ENCODE measurements at places on chromosomes 2 and 18. TPM values are rescaled to one million over a fixed set of nuclear protein-coding genes. Genes with fewer than 3 reads are reported as not detected.

DNA sequence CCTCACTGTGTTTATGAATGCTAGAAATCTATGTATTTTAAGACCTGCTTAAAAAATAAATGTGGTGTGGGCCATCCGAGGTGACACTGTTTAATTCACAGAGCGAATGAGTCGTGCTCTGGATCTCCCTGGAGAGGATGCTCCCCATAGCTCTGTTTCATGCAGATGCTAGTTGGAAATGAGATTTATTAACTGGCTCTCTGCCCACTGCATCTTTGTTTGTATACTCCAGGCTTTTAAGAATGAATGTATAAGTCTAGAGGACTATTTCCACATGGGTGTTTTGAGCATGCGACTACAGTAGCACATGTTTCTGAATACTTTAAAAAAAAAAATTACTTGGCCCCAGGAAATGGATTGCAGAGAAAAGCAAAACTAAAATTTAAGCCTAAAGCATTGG is 3.9 kb downstream of the MAPRE2 start:
- peak; percentile 88 for DNase-seq

ACTG2 gene
- total RNA-seq, result 20.5 TPM

IL36G gene
- total RNA-seq, result 0.26 TPM

ZNF521 gene
- 16.4 TPM for total RNA-seq

AQP12A gene
- not detected for total RNA-seq

DNA sequence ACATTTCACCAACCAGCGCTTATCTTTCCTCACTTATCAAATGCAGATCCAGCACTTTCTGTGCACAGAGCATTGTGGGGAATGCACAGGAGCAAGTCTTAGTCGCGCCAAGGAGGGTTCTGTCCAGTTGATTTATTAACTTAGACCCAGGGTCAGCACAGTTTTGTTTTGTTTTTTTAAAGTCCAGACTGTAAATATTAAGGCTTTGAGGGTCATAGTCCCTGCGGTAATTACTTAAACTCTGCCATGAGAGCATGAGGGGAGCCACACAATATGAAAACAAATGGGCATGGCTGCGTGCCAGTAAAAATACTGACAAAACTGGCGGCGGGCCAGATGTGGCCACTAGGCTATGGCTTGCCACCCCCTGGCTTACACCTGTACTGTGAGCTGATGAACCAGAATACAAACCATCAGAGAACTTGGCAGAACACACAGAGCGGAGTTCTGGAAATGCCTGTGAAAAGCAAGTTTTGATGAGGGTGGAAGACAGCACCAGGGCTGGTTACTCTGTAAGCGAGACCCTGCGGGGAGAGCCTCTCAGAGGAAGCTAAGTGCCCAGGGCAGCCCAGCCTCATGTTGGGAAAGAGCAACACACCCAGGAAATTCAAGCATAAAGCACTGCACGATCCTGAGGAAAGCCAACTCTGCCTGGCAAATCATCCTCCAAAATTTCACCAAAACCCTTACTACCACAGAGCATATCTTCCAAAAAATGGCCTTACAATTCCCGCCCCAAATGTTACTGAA is 43.6 kb downstream of the L3MBTL4 start:
- DNase-seq, result peak; percentile 47

All from lung (tissue), 17 donors.